ENCODE measurements at places on chromosomes 7 and 10.

DNA sequence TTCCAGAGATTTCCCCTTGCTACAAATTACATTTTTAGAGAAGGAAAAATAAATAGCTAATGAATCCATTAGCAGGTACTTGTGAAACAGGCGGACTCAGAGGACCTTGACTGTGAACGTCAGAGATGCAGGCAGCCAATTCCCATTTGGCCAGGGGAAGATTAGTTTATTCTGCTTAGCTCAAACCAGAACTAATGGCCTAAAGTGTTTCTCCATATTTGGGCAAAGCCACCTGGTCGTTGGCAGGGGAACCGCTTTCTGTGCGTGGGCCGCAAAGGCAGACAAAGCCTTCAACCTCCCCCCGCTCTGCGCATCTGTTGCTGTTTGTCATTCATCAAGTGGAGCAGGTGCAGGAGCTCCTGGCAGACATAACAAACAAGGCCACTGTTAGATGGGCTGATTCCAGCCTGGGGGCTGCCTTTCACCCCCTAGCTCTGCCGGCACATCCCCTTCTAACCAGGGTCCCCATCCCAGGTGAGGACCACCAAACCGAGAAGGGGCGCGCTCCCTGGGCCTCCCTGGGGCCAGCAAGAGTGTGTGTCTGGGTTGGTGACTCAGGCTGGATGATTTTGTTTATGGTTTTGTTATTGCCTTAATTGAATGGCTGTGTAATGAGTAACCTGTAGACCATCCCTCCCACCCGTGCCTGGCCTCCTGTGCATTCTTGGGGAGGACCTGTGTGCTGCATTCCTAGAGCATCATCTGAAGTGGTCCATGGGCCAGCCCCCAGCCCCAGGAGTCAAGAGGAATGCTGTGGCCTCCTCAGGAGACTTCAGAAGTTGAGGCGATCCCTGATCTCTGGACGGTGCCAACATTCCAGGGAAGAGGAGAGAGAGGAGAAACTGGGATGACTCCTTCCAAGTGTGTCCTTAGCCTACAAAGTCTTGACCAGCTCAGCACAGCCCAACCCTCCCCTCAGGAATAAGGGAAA is 14.5 kb upstream of the CPA1 start:
- no peak for DNase-seq

DNA sequence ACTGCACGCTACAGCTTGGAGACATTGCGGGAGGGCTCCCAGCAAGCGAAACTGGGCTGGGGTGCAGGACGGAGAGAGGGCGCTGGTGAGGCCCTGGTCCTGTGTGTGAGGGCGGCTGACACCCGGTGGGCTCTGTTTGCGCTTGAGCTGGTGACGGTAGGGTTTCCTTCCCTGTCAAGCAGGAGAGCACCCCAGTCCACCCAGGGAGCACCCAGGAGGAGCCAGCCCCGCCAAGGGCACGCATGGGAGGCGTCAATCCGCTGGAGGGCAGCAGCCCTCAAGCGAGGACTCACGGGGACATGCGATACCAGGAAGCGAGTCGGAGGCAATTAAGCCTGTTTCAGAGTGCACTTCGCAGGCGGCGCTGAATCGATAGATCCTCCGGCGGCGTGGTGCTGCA is 109.4 kb downstream of the MAD1L1 start:
- no peak for DNase-seq

GRCh38 chr10:71325267-71325666 is 6.2 kb downstream of the SLC29A3 start:
- DNase-seq = no peak

DNA sequence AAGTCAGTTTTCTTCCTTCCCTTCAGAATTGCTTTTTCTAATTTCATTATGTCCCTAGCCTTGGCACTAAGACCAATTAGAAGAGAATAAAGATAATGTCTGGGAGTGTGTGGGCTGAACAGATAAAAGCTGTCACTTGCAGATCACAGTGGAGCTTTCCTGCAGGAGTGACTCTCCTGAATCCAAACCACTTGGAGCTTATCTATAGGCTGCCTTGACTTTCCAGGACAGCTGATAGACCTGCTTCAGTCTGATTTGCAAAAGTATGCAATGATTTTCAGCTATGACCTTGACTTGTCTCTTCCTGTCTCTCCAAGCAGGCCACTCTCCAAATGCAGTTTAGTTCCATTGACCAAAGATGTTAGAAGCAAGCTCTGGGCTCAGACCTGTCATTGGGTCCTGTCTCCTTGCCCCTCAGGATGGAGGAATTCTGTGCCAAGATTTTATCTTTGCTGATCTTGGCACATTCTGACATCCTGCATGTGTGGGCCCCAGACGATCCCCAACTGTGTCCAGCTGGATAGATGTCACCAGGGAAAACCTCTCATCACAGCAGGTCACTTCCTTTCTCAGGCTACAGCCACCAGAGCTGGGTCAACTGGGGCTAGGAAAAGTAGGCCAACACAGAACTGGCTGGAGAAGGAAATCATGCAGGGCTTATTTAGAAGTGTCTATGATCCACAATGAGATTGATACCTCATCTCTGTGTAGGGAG is 120.9 kb upstream of the ZNF438 start:
- no peak for DNase-seq

- no peak for DNase-seq
Measured at GRCh38 chr7:109391240-109391639, 821.6 kb downstream of the DNAJB9 start.

GRCh38 chr10:133169173-133169947 is 9.3 kb downstream of the KNDC1 start:
- DNase-seq = no peak

DNA sequence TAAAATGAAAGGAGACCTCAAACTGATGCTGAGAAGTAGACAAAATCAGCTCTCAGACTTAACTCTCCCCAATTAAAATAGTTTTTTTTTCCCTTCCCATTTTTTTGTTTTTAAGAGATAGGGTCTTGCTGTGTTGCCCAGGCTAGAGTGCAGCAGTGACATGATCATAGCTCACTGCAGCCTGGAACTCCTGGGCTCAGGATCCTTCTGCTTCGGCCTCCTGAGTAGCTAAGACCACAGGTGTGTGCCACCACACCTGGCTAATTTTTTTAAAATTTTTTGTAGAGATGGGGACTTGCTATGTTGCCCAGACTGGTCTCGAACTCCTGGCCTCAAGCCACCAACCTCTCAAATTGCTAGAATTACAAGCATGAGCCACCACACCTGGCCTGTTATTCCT is 61.1 kb downstream of the NHLRC2 start:
- DNase-seq = no peak

All from suppressor macrophage treated with lipopolysaccharide for 4 hours (primary cell).